D341Med (cell line): ENCODE measurements at places on chromosomes 3 and 15.

DNA sequence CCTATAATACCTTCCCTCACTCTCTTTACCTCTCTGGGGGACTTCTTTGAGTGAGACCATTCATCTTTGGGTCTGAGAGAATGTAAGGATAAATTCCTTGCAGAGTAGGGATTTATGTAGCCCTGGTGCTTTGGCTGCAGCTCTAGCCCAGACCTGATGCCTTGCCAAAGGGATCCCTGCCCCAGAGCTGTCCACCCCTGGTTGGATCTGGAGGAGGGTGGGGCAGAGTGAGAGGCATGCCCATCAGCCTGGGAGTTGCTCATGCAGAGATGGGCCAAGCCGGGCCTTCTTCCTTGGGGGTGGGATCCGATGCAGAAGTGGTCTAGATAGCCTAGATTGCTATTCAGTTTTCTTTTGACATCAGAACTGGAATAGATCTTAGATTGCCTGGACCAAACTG is 31.5 kb downstream of the RTP1 start:
- DNase-seq = no peak

GRCh38 chr15:51093488-51093838 is 1.2 kb downstream of the TNFAIP8L3 start:
- DNase-seq = peak; percentile 40

DNA sequence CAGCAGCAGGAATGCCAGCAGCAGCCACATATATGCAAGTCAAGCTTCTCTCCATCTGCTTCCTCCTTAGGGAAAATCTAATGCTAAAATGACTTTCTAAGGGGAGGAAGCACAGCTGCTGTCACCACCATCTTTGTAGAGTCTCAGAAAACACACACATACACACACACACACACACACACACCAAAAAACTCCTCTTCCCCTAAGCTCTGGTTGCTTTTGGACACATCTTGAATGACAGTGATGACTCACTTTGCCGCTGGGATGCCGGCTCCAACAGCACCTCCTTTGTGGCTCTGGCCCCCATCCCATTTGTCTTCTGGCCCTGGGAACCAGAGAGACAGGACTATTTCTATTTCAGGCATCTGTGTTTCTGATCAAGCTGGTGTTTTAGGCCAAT is 124.8 kb upstream of the GOLIM4 start:
- DNase-seq = peak; percentile 39

- no peak for DNase-seq
Measured at GRCh38 chr15:60669351-60669750, 190.4 kb upstream of the ICE2 start.

- DNase-seq = no peak
Measured at GRCh38 chr15:89071471-89071870, 16.8 kb upstream of the ABHD2 start.

- peak; percentile 26 for DNase-seq
Measured at GRCh38 chr3:189772584-189772983, 141.4 kb downstream of the TP63 start.

- DNase-seq = no peak
Measured at GRCh38 chr15:76160426-76161152, 100.8 kb downstream of the TMEM266 start.
